Kidney glomerular epithelial cell (primary cell): ENCODE measurements at places on chromosomes 1 and 21.
A peak's percentile ranks its signal among the peaks of the same experiment; 100 is the strongest.

- peak; percentile 95 for DNase-seq
Observed at GRCh38 chr1:22789356-22789994, 78.8 kb downstream of the EPHB2 start.

DNA sequence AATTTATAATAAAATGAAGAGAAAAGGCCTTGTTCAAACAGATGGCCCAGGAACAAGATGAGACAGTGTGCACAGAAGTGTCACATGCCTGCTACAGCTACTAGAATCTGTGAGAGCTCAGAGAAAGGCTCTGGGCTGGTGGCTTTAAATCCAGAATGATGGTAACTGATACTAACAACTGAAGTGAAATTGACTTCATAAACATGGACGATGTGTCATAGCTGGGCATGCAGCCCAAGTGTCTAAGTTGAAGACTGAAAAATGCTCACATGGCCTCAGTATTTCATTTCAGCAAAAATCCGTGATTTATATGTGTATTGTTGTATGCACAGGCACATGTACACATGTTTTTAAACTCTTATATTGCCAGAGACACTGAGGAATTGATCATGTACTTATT lies 208.3 kb upstream of the RUNX1 start:
- peak; percentile 47 for DNase-seq

- peak; percentile 26 for DNase-seq
Observed at GRCh38 chr1:100387209-100387608, 34.9 kb downstream of the CDC14A start.

DNA sequence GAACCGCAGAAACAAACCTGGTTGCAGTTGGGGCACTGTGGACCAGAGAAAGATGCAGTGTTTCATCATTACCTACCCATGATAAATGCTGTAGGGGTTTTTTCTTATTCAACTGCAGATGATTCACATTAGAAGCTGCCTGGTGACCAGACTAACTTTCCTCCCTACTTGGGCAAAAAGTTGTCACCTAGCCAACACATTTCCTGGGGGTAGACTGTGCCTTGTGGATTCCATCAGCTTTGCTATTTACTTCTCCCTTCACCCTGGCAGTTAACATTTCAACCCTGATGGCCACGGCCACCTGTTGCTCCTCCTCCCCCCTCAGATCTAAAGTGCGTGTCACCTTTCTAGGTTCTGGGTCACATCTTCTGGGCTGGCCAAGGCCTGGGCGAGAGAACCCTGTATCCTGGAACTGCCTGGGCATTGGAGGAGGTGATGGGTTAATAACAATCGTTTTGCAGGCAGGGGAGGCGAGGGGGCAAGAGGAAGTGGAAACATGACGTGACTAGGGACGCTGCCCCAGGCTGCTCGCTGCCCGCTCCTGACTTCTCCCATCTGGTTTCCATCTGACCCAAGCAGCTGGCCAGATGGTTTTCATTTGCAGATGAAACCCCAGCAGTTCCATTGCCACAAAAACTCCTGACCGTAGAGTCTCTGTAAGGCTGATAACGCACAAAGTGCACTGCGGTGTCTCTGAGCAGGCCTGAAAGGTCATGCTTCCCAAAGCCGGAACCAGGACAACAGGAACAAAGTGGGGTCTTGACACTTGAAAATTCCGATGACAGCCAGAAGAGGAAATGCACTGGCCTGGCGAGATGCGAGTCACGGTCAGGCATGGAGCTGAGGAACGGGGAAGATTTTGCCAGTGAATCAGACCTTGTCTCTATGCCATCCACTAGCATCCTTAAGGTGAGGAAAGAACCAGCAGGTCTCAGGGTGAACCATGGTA lies 36.6 kb downstream of the CAPZB start:
- DNase-seq, result peak; percentile 95

GRCh38 chr1:201707656-201708055 lies 121.3 kb upstream of the IPO9 start:
- DNase-seq, result no peak
